Stimulated activated CD4-positive, alpha-beta T cell treated with anti-CD3 and anti-CD28 coated beads, Interleukin-1b, Interleukin-23, amount 100 ng/mL, for 48 hours (primary cell): ENCODE measurements at places on chromosomes 7 and 10.

DNA sequence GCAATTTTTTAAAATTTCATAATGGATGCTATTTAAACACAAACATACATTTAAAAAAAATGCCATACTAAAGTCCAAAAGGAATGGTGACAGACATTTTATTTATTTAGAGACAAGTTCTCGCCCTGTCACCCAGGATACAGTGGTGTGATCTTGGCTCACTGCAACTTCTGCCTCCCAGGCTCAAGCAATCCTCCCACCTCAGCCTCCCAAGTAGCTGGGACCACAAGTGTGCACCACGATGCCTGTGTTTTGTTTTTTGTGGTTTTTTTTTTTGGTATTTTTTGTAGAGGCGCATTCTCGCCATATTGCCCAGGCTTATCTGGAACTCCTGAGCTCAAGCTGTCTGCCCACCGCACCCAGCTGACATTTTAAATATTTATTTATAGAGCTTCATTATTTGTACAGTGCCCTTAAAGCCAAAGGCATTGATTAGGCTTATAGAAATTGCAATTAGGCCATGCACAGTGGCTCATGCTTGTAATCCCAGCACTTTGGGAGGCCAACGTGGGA is 703.5 kb downstream of the AUTS2 start:
- DNase-seq = no peak

GRCh38 chr7:106590209-106590816 is 70.6 kb downstream of the CCDC71L start:
- DNase-seq = no peak

DNA sequence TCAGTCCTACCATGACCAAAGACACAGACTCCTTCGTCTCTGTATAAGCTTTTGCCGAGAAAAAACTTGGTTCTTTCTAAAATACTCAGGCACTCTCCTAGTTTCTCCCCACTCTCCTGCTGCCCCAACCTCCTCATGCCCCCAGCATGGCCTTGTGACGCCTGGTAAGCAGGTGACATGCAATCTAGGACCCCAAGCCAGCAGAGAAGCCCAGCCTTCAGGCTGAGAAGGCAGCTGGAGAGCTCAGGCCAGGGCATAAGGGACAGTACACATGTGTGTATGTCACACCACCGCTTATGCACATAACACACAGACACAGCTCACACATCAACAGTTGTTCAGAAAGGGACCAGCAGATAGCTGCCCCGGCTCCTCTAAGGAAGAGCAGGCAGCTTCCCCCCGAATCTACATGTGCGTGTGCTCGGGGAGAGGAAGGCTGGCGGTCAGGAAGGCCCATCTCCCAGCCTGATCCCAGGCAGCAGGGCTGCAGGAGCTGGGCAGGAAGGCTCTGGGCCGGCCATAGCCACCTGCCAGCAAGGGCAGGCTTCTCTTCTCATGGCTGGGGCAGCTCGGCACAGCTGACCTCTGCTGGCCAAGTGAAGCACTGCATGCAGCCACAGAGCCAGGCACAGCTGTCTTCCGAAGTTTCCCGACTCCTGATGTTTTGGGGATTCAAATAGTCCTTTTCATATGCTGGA is 8.5 kb downstream of the DDX56 start:
- DNase-seq = peak; percentile 56

GRCh38 chr7:74023092-74023536 is 4.9 kb upstream of the ELN start:
- no peak for DNase-seq

- DNase-seq = no peak
Observed at GRCh38 chr10:131068760-131069159, 242.8 kb downstream of the TCERG1L start.

- DNase-seq = no peak
Observed at GRCh38 chr7:115779561-115779960, 251.0 kb downstream of the TFEC start.

DNA sequence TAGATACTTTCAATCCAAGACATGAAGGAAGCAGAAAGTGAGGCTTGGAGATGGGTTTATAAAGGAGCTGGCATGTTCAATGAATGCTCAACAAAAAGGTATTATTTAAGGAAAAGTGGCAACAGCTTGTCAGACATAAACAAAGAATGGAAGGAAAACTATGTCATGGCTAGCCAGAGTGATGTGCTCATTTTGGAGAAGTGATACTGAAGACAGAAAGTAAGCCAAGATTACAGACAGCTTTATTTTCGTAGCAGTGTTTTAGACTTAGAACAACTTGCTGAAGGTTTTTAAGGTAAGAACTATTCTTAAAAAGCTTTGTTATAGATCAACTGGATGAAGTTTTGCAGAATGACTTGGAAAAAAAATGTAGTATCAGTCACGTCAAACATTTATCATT is 160.5 kb upstream of the FERD3L start:
- DNase-seq = no peak

- DNase-seq = peak; percentile 63
Observed at GRCh38 chr7:30612658-30613265, 18.1 kb downstream of the GARS1 start.

DNA sequence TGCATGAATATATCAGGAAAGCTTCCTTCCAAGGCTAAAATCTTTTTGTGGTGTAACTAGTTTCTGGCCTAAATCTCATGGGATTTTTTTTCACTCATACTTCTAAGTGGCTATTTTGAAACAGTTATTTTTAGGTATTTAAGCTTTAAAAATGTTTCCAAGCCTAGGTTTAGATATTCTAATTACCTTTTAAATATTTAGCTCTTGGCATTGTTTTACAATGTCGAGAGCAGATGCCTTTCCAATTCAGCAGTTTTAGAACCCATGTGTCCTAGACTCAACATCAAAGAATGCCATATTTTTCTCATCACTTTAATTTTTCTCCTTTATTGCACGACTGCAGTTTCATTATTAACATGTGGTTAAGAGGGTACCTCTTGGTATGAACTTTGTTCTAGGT is 27.1 kb upstream of the STOX1 start:
- no peak for DNase-seq

GRCh38 chr10:129796710-129797420 is 167.2 kb downstream of the EBF3 start:
- no peak for DNase-seq

DNA sequence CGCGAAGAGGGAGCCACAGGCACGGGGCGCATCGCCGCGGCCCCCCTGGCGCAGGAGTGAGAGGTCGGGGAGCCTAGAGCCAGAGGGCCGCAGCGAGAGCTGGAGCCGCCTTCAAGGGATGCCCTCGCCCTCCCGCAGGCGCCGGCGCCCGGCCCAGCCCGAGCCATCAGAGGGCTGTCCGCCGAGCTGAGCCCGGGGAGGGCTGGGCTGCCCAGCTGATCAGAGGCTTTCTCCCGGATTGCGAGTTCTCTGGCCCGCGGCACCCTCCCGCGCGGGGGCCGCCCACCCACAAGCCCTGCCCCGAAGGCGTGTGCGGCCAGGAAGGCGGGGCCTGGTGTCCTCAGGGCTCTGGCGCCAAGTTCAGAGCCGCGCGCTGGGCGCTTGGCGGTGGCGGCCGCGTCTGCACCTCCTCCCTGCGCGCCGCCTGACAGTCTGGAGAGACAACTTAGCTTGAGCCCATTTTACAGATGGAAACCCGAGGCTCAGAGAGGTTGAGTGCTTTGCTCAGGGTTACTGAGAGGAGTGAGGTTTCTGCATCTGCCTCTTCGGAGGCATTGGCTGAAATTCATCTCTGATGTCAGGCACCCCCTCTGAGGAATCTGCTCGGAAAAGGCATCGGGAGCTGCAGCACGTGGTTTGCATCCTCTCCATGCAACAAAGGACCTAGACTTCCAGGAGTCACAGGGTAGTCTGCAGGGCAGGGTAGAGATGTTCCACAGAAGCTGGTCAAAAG is 3.8 kb upstream of the ANTXRL start:
- DNase-seq = peak; percentile 53

- no peak for DNase-seq
Observed at GRCh38 chr10:1601406-1601805, 135.9 kb downstream of the ADARB2 start.

DNA sequence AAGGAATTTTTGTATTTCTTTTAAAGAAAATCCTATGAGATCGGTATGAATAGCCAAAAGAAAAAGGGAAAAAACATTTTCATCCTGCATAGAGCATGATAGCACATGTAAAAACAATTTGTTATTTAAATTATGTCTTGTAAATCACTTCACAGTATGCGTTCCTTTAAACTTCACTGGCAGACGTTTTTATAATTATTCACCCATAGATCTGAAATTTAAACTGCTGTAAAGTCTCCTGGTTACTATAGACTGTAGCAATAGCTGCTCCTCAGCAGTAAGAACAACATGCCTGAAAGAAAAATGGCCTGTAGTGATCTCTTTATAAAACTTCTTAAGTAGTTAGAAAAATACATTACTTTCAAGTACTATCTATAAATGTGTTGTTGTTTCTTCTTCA is 26.5 kb downstream of the CAPZA2 start:
- DNase-seq = no peak

DNA sequence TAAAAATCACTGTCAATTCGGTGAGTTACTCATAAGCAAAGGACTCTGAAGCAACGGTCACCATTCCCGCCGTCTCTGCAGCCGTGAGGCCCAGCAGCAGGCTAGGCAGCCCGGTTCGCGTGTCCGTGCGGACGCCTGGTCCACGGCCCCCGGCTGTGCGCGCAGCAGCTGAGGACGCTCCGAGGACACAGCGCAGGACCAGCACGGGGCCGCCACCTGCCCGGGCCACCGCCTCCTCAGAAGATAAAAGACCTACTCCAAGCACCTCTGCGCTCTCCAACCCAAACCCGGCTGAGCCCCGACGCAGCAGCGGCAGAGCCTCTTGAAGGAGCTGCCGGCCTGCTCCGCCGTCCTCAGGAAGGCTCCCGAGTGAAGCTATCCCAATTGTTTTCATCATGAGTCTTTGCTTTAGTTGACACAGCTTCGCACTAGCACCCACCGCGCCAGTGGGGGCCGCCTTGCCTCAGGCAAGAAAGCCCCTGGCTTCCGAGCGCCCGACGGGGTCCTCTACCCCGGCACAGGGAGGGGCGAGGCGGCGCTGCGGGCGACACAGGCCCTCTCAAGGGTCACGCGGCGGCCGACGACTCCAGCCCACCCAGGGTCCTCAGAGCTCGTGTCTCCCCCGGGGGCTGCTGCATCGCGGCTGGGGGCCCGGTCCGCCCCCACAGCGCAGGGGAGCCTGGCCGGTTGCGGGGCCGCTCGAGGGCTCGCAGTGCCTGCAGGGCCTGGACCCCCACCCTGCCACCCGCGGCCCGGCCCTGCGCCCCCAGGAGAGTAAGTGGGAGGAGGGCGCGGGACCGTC is 16.9 kb upstream of the GPR146 start:
- no peak for DNase-seq

- no peak for DNase-seq
Observed at GRCh38 chr10:75269605-75270004, 33.8 kb upstream of the COMTD1 start.

GRCh38 chr7:50852901-50853300 is 70.2 kb upstream of the GRB10 start:
- DNase-seq = no peak

DNA sequence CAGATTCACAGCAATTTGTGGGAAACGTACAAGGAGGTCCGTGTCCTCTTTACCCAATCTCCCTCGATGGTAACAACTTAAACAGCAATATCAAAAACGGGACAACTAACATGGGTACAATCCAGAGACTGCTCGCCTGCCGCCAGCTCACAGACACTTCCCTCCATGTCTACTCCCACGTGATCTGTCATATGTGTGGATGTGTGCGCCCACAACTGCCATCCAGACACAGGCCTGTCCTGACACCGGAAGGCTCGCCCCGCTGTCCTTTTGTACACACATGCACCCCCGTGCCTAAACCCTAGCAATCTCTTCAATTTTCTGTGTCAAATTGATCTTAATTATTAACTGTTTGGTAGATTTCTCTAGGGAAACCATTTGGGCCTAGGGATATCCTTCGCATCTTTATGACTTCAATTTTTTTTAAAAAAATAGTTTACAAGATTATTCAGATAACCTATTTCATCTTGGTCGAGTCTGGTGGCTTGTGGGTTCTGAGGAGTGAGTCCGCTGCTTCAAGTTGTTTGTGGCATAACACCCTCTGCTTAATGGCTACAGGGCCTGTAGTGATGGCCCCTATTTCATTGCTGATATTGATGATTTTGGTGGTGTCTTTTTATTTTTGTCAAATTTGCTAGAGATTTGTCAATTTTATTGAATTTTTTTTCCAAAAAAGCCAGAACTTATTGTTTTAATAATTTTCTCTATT is 260.6 kb downstream of the MAD1L1 start:
- no peak for DNase-seq

DNA sequence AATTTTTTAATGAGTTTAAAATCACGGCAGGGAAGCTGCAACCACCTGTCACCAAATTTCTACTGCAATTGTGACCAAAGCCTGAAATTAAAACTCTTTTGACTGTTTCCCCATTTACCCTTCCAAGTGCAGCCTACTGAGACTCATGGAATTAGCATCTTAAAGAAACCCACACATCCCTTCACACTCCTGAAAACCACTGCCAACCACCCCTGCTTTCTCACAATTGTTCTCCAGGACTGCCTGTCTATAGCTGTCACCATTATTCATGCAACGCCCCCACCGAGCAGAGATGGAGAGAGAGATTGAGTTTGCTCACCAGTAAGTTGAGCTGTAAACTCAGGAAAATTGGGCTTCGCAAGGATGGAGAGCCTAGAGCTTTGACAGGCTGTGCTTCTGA is 383.8 kb upstream of the SORCS1 start:
- no peak for DNase-seq

DNA sequence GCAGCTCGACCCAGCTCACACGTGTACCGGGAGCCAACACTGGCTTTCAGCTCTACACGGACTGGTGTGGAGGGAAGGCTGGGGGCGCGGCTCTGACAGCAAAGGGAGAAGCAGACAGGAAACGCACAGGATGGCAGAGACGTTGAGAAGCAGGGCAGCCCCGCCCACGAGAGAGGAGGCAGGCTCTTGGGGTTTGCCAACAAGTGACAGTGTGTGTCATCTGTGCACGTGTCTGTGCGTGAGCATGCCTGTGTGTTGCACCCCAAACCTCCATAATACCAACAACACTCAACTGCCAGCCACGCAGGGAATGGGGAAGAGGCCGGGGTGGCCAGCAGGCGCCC is 64.4 kb upstream of the PDGFA start:
- DNase-seq = peak; percentile 93

DNA sequence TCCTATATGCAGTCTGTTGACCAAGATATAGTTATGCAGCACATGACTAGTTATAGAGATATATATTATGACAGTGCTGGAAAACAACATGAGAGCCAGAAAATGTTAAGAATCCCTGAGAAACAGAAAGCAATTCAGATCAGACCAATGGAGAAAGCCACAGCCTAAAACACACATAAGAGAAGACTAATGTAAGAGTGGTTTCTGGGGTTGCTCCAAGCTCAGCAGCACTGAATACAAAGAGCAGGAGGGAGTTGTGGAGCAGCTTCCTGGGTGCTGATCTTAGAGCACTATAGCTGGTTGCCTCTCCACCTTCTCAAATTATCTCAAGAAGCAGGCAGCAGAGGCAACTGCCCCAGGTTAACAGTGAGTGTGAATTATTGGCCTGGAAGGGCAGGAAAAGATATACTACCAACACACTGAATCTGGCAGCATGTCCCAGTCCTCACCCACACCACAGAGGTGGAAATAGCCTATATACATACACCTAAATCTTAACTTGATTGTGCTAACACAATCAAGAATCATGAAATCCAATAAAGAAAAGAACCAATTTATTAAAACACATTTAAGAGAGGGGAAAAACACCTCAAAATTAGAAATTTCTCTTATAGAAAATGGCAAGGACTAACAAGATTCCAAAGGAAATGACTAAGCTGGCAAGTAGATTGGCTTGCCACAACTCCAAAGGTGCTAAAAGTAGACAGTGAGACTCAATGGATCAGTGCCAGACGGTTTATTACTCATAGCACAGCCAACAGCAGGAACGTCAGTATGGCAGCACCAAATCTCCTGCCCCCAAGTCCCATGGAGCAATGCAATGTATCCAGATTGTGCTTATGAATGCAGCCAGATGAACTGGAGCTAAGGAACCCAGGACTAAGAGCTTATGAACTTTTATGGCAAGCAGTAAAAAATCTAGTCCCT is 5.1 kb downstream of the PTTG1IP2 start:
- no peak for DNase-seq
